NCI-H345 (cell line): ENCODE measurements at places on chromosomes 4 and X.

DNA sequence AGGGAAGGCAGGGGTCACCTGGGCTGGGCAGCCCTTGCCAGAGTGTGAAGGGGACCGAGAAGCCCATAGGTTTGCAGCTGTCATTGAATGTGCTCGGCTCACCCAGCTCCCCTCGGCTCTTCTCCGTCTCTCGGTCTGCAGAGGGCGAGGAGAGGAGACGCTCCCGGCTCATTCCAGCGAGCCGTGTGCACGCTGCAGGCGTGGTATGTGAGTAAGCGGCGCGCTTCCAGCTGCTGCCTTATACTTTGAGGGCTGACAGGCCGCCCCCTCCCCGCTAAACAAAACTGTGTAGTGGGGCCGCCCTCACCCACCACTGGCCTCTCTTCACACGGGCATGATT, 23.0 kb upstream of the BCORL1 start:
- no peak for DNase-seq

DNA sequence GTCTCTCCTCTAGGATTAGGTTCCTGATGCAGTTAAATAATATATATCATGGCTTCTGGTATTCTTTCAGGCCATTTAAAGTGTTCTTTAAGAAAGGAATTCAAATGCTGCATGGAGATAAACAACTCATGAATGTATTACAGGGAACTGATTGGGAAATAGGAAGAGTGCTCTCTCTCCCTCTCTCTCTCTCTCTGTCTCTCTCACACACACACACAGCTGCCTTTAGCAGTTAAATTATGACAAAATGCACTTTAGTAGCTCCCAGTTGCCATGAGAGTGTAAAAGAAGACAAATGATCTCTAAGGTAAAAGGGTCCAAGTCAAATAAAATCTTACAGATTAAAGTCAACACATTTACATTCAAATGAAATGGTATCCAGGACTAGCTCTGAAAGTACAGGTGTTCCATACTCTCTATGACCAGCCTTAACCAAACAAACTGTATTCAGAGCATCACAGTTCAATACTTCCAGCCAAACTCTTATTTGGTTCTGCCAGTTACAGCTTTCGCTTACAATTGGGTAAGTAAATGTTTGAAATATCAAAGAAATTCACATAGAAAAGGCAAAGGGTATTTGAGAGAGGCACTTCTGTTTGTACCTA, 94.7 kb upstream of the CXXC4 start:
- peak; percentile 82 for DNase-seq

DNA sequence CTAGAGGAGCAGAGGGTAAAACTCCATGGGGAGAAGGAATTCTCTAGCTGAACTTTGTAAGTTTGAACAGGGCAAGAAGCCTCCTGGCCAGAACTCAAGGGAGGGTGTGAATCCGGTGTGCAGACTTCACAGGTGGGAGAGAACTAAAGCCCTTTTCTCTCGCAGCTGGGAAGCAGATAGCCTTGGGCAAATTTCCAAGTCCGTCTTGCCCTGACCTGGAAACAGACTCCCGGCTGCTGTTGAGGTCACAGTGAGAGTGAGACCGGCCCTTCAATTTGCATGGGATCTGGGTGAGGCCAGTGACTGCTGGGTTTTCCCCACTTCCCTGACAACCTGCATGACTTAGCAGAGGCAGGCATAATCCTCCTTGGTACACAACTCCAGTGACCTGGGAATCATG, 94.5 kb upstream of the ZNF827 start:
- no peak for DNase-seq

DNA sequence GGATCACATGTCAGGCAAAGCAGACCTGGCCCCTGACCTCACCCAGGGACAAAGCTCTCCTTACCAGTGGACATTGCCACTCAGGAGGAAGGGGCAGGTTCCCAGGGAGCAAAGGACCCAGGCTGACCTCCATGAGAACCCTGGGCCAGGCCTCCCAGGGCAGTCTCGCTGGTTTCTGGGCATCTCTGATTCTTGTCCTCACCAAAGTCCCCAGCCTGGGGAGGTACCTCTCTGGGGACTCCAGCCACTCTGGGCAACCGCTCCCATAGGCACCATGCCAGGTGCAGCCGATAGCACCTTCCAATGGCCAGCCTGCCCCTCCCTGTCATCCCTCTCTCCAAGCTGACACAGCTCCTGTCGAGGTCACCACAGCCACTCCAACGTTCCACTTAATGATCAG, 7.9 kb downstream of the EVC2 start:
- DNase-seq, result no peak

DNA sequence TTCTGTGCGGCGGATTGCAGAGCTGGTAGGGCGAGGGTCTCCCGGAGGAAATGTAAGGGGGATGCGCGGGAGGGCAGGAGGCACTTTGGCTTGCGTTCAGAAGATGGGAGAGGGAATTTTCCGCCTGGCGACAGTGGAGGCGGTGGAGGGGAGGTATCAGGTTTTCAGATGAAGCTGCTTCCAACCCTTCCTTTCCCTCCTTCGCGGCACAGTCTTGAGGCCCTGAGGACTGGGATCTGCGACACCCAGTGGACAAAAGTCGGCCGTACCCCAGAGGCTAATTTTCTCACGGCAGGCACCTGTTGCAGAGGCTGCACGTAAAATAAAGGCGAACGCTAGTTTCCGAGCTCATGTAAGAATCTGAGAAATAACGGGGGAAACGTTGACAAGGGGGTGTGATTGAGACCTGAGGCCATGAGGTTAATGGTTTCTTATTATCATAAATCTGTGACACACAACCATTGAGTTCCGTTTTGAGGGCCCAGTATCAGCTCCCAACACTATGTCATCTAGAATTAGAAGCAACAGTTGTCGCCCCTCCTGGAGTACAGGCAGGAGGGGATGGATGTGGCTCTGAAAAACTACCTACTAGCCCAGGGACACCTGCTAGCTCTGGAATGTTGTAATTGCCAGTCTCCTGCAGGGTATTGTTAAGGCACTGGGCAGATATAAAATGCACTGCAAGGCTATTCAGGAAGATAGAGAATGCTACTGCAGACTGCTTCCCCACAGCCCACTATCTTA, 1.1 kb downstream of the ZCCHC18 start:
- DNase-seq, result peak; percentile 61

DNA sequence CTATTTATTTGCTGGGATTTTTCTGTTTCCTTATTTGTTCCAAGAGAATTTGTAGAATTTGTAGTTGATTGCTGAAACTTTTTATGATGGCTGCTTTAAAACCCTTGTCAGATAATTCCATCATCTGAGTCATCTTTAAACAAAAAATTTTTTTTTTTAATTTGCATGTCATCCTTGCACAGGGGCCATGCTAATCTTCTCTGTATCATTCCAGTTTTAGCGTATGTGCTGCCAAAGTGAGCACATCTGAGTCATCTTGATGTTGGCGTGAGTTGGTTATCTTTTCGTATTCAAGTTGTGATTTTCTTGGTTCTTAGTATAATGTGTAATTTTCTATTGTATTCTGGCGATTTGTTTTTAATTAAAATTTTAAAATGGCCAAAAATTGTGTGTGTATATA, 18.7 kb upstream of the ZNF157 start:
- DNase-seq, result no peak
